Dorsolateral prefrontal cortex (tissue), 122 donors: ENCODE measurements at places on chromosomes 11 and 22.

DNA sequence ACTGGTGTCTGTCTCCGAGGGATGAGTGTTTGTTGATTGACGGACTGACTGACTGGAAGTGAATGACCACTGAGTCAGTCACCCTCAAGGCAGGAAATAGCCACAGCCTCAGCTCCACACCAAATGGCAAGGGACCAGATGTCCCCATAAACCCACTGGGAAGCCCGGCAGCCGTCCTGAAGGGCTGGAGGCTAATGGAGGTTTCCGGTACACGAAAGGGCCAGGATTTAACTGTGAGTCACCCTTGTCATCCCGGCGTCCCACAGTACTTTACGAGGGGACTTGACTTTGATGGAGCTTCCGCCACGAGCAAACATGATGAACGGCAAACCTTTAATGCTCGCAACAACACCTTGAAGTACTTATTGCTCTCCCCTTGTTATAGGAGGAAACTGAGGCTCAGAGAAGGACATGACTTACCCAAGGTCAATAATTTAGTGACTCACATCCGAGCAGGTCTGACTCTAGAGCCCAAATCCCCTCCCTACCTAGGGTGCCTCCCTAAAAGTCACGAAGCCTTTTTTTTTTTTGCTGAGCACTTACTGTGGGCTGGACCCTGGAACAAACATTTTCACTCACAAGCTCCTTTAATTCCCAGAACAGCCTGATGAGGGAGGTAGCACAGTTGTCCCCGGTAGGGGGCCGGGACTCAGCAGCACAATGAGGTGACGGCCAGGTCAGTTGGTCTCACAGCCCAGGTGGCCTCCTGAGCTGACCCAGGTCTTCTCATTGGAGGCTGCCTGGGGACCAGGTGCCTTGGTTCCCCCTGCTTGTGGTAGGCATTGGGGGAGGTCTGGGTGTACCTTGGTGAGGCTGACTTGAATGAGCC, 25.2 kb upstream of the GCAT start:
- DNase-seq = no peak

GRCh38 chr11:87198266-87198881, 160.6 kb downstream of the TMEM135 start:
- DNase-seq = no peak

GRCh38 chr11:131681920-131682319, 311.5 kb downstream of the NTM start:
- DNase-seq = no peak

- DNase-seq = peak; percentile 45
Observed at GRCh38 chr11:20369826-20370225, 6.3 kb downstream of the HTATIP2 start.
